Fibroblast of skin of right biceps (primary cell): ENCODE measurements at places on chromosomes 6 and 20.

DNA sequence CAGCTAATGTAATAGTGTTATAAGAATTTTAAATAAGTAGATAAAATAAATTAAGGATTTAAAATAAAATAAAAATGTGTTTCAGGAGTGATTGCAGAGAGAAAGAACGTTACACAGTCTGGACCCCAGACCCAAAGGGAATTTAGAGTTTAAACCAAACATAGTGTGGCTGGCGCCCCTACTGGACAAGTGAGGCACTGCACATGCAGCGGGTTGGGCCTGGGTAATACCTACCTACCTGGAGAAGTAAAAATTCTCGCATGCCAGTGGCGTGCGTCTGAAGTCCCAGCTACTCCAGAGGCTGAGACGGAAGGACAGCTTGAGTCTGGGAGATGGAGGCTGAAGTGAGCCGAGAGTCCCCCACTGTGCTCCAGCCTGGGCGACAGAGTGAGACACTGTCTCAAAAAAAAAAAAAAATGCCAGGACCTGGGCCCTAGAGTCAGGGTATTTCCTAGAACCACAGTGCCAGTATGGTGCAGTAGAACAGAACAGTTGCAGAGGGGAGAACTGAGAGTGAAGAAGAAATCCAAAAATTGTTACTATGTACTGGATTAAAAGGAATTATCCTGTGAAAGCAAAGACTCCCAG lies 71.4 kb upstream of the TCF21 start:
- DNase-seq, result no peak

DNA sequence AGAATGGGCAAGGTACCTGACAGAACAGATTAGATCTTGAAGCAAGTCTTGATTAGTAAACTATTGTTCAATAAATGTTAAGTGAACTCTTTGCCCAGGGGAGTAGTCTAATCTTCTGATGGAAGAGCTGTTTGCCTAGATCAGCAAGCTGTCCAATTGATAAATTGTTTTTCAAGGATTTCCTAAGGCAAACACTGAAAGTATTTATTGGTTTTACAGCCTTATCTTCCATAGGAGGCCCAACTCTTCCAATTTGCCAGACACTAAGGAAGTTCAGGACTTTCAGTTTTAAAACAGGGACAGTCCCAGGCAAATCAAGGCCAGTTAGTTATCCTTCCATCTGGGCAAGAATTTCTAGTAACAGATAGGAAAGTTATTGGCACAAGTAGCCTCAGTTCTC lies 1.8 kb upstream of the C6orf163 start:
- no peak for DNase-seq

GRCh38 chr6:81063891-81064290 lies 688.6 kb downstream of the TENT5A start:
- DNase-seq, result peak; percentile 26

- no peak for DNase-seq
These were observed 15.4 kb downstream of the SOD2 start for GRCh38 chr6:159677506-159678165.

- no peak for DNase-seq
These were observed 15.0 kb downstream of the FKBP5 start for GRCh38 chr6:35673755-35674154.

DNA sequence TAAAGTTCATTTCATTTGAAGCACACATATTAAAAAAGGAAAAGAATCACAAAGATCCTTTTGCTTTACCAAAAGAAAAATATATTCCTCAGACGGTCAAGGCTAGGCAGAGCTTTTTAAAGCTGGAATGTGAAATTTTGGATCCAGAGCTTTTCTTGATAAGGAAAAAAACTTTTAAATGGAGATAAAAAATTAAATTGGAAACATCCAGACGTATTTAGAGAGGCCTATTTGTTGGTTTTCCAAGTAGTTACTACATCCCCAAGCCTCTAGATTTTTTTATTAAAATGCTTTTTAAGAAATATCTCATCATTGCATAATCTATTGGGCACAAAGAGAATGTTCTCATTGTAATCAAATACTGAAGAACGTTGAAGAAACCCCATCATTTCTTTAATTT lies 385.7 kb upstream of the CITED2 start:
- no peak for DNase-seq

DNA sequence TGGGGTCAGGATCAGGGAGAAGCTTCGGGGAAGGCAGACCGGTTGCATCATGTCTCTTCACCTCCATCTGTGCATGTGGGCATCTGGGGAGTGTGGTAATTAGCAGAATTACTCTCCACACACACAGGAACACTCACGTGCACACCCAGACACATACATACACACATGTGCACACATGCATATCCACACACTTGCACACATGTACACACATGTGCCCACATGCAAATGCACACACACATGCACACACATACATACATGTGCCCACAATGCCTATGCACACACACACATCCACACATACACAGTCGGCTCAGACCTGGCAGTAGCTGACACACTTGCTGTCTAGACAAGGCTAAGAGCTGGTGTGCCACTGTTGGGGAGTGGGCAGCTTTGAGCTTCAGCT lies 212.3 kb upstream of the PMEPA1 start:
- no peak for DNase-seq

DNA sequence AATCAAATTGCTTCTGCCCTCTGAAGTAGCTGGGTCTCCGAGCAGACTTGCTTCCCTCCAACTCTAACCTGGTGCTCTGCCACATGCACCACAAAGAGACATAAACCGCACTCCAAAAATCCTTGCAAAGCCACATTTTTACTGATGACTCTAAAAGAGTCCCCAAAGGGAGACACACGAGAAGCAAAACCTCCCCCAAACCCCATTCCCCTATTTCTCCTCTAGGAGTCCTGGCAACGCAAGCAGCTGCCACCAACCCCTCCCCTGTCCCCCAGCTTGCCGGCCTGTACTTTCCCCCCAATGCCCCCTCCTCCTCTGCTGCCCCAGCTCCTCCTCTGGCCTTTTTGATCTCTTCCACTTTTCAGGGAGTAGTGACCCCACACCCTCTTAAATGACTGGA lies 180.1 kb upstream of the ARID1B start:
- no peak for DNase-seq

DNA sequence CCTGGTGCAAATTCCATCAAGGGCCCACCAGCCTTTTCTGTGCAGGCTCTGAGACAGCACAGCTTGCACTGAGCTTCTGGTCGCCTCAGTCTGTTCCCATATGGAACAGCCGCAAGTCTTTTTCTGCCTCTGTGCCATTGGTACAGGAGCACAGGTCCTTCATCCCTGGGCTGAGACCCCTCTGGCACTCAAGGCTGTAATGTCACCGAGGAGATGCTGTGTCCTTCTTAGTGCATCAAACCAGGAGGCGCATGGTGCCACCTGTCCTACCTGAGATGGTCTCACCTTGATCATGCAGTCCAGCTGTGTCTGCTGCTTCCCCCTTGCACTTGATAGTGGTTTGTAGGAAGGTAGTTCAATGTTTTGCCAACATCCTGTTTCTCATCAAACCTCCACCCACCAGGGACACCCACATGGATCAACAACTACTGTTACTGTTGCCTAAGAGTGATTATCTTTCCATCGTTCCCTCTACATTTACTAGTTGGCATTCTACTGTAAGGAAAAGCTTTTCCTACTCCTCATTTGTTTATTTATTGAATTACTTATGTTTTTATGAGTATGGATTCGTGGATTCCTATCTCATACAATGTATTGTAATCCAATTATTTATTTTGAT lies 29.0 kb downstream of the FAM50B start:
- no peak for DNase-seq

- DNase-seq, result peak; percentile 90
These were observed 368.9 kb upstream of the JARID2 start for GRCh38 chr6:14876778-14877613.

DNA sequence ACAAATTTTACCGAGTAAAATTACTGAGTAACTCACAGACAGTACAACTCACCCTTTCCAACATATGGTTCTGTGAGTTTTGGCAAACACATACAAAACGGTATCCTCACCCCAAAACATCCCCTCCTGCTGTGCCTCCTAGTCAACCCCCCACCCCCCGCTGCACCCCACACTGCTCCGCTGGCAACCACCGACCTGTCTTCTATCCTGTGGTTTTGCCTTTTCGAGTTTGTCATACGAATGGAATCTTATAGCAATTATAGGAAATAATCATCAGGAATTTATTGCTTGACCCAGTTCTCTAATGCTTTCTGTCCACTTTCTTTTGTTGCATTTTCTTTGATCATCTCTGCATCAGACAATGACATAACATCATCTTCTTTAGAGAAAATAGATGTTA lies 312.3 kb downstream of the KIF16B start:
- peak; percentile 77 for DNase-seq

DNA sequence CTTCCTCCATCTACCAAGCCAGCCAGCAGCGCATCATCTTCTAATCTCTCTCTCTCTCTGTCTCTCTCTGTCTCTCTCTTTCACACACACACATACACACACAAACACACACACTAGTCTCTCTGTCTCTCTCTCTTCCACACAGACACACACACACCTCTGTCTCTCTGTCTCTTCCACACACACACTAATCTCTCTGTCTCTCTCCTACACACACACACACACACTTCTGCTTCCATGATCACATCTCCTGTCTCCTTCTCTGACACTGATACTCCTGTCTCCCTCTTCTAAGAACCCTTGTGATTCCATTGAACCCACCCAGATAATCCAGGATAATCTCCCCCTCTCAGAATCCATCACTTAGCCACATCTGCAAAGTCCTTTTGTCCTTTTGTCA lies 181.3 kb downstream of the NFATC2 start:
- DNase-seq, result no peak

GRCh38 chr20:37759761-37760209 lies 66.0 kb downstream of the CTNNBL1 start:
- DNase-seq, result no peak

DNA sequence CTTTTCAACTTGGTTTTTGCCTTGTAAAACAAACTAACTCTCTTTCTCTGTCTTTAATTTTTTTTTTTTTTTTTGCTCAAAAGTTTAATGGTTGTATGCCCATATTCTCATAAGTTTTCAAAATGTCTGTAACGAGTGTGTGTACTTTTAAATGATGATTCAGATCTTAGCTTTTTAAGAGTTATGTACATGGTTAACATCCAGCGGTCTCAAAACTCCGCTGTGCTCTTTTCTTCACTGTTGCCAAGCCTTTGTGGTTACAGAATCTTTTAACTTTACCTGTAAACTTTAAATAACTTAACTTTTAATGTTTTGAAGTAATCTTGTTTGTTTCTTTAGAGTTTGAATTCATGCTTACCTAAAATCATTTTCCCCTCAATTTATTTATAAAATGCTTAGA lies 133.0 kb downstream of the SAMD5 start:
- no peak for DNase-seq

- no peak for DNase-seq
These were observed 24.2 kb downstream of the LAMA5 start for GRCh38 chr20:62342910-62343309.

DNA sequence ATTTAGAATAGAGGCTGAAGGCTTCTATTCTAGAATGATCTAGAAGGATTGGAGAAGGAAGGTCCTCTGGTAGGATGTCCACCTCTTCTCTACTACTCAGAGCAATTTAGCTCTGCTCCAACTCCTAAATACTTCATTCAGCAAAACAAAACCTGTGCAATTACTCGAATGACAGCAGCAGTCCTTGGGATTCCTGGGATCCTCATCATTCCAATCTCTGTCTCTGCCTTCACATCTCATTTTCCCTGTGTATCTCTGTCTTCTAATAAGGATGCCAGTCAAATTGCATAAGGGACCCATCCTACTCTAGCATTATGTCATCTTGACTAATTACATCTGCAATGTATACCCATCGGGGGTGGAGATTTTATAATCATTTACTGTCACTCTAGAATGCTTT lies 5.5 kb upstream of the AIG1 start:
- DNase-seq, result no peak

- DNase-seq, result no peak
These were observed 32.6 kb downstream of the MYT1 start for GRCh38 chr20:64196847-64197306.

- DNase-seq, result no peak
These were observed 36.3 kb upstream of the CST5 start for GRCh38 chr20:23915844-23916243.

DNA sequence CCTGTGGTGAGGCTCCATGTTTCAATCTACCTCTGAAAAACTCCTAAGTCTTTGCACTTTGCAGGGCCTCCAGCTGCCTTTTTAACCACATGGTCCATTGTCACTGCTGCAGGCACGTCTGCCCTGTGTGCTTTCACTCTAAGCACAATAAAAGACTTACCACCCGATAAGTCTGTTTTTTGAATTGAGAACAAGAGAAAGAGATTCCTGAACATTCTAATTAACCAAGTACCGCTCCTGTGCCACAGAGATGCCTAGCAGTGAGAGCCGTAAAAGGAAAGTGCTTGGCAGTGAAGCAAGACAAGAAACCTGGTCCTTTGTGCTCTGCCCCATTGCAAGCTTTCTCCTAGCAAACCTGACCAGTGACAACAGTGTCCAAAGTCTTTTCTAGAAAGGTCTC lies 487.6 kb upstream of the FLRT3 start:
- no peak for DNase-seq

DNA sequence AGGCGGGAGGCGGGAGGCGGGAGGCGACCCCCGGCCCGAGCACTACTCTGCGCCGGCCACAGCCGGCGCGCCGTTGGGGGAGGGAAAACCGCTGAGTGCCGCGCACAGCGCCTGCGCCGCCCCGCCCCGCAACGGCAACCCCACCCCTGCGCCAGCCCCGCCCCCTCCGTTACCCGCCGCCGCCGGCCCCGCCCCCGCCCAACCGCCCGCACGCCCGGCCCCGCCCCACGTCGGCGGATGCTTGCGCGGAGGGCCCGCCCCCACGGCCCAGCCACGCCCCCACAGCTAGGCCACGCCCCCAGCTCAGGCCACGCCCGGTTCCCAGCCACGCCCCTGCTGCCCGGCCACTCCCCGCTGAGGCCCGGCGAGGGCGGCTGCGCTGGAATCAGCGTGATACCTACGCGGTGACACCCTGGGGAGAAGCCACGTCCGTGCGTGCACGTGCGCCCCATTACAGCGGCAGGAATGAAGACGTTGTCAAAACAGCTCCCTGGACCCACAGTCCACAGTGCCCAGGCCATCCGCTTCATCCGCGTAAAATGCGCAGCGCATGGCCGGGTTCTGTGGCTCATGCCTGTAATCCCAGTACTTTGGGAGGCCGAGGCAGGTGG lies at the start of gene TCFL5:
TCFL5 (minus strand) TSS at position 97 of the 611 bp plus-strand sequence. CDS start 152 bp downstream, outside the sequence.
- DNase-seq, result peak; percentile 85

DNA sequence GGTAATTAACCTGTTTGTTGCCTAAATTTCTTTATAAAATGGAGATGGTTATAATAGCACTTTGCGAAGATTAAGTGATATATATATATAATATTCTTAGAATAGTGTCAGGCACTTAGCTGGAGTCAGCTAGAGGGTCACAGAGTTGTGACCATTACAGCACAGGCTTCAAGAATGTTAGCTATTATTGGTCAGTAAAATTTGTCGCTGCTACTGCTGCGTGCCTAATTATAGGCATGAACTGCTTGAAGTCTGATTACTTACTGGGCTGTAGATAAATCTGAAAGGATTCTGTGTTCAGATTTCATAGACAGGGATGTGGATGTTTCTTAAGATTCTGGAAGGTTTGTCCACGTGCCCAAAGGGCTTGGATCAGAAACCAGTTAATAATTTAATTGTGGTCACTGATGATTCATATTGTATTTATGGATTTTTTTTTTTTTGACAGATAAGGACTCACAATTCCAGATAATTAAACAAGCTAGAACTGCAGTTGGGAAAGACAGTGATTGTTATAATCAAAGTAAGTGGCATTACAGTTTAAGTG lies 4.7 kb downstream of the SNRNP48 start:
- no peak for DNase-seq
